ENCODE measurements at places on chromosomes 5 and 9.

- DNase-seq: no peak
Observed at GRCh38 chr5:17240487-17240886, 23.1 kb downstream of the BASP1 start.

DNA sequence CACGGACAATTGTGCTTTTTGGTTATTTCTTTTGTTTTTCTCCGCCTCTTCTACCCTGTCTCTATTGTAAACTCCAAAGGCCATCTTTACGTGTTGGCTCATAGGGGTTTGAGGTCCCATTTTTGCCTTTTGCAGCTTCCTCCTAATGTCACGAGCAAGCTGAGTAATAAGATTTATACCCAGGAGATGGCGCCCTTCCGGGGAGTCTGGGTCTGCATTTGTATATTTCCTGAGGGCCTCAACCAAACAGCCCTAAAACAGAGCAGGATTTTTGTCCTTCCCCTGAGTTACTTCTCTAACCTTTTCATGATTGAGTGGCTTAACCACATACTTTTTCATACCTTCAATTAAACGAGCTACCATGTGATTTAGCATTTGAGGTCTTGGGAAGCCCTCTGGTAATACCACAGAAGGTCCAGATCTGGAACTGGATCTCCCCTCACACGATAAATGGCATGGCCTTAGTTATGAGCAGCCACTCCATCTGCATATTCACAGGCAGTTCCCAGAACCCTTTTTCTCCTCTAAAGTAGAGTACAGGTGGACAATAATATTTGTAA lies 11.2 kb upstream of the CFAP95 start:
- no peak for DNase-seq

- no peak for DNase-seq
Observed at GRCh38 chr9:78692871-78693270, 395.9 kb downstream of the PSAT1 start.

DNA sequence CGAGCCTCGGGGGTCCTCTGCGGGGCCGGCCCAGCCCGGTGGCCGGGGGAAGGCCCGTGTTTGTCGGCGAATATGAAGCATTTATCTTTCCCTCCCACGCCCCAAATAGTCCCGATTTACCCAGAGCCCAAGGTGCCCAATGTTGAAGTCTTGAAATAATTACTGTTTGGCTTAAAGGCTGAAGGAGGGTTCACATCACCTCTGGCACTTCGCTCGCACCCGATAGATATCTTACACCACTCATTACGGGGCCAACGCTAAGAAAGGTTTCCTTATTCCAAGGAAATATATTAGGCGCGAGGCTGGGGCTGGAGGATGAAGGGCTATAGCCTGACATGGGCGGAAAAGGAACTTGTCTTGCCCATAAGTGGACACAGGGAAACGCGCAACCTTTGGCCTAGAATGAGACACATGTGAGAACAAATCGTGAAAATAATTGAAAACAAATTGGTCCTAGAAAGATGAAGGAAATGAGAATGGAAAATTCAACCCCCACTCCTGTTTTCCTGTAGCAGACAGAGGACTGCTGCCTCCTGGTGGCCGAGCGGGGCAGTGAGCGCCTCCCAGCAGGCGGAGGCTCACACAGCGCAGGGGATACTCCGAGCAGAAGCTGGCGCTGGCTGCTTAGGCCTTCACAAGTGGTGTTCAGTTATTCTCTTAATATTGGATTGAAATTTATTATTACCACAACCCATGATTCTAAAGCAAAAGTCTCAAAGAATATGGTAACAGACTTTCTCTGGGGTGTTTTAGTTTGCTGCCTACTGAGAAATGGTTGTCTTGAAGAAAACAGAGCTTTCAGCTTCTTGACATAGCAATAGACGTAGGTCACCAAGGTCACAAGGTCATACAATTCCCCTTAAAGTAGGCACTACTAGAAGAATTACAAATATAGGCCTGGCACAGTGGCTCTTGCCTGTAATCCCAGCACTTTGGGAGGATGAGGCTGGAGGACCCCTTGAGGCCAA lies 7.9 kb downstream of the CCL21 start:
- peak; percentile 61 for DNase-seq

DNA sequence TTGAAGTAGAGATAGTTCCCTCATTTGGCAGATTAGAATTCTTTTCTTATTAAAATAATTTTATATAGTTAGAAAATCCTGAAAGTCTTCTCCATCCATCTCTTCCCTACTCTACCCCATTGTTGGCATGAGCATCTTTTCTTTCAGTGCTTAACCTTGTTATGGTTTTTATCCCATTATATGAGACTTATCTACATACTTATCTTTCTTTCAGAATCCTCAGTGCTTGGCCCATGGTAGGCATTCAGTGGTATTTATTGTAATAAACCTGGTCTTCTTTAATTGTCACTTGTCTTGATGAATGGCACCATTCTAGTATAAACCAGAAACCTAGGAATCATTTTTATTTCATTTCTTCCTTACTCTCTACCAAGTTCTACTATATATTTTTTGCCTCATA lies 169.8 kb upstream of the TLX3 start:
- DNase-seq: no peak

GRCh38 chr5:1639757-1640156 lies 116.0 kb upstream of the LPCAT1 start:
- DNase-seq: no peak

GRCh38 chr5:1391691-1392090 lies 46.8 kb upstream of the CLPTM1L start:
- no peak for DNase-seq

GRCh38 chr5:57902095-57902494 lies 419.5 kb upstream of the ACTBL2 start:
- no peak for DNase-seq

GRCh38 chr9:97505845-97506244 lies 4.4 kb downstream of the TMOD1 start:
- DNase-seq: no peak

GRCh38 chr5:691817-692528 lies 1.2 kb downstream of the TPPP start:
- DNase-seq: no peak

- DNase-seq: no peak
Observed at GRCh38 chr9:80885894-80886293, 803.5 kb downstream of the TLE1 start.

DNA sequence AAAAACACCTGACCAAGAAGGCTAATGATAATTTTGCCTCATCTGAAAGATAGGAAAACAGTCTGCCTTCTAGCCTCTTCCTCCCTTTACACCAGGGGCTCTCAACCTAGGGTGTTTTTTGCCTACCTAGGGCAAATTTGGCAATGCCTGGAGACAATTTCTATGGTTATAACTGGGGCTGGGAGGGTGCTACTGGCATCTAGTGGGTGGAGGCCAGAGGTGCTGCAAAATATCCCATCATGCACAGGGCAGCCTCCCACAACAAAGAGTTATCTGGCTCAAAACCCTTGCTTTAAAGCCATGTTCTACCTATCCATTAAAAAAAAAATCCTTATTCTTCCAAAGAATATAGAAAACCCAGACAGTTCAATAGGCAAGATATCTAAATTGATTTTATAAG lies 45.0 kb upstream of the NR3C1 start:
- no peak for DNase-seq

- DNase-seq: peak; percentile 39
Observed at GRCh38 chr5:168765551-168766425, 186.6 kb upstream of the PANK3 start.

DNA sequence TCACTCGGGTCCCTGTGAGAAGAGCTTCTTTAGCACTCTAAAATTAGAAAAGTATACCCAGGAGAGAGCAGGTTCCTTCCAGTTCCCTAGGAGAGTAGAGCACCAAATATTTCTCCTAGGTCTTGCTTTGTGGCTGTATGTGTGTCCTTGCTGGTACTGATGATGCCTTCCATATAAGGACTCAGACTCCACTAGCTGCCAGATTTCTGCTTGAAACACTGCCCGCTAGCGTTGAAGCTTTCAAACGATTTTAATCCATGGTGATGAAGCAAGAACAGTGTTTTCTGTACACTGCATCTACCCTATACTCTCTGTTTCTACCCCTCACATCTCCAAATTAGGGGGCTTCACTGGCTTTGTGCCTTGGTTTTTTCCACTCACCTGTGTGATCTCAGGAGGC lies 2.4 kb upstream of the SMC2 start:
- no peak for DNase-seq

DNA sequence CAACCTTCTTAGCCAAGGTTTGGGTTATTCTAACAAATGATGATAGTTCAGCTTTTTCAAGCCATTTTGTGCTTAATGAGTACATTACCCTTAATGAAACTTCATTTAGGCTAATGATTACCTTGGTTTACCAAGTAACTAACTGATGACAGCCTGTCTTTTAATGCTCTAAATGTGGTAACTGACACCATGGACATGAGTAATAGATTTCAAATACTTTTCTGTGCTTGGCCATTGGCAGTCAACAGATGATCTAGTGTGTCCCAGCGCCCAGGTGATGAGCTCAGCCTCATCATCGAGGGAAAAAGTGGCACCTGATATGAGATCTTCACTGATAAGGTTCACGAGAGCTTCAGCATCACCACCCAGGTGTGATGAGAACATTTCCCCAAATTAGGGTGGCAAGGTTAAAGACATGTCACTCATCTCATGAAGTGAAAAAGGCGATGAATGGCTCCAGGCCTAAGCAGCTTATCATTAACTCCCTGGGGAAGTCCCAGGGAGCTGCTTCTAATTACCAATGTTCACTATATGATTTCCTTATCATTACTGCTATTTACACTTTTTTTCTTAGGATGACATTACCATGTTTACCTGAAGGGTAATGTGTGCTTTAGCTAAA lies 296.0 kb downstream of the SPOCK1 start:
- no peak for DNase-seq

DNA sequence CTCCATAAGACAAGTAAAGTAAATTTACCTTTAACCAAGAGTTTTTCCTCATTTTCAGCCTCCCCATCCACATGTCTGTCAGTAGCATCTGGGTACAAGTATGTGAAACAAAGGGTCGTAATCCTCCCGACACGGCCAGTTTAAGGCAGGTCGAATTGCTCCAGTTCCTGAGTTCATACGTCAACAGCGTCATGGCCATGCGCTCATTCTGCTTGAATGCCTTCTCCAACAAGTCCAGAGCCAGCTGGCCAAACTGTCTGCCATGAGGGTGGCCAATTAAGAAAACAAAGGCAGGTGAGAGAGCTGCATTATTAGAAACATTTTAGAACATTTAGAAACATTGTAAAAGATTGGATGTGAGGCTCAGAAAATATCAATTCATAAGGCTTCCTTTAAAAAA lies 87.5 kb downstream of the TRPM6 start:
- no peak for DNase-seq

GRCh38 chr9:124293718-124294506 lies 36.2 kb downstream of the NEK6 start:
- DNase-seq: no peak

DNA sequence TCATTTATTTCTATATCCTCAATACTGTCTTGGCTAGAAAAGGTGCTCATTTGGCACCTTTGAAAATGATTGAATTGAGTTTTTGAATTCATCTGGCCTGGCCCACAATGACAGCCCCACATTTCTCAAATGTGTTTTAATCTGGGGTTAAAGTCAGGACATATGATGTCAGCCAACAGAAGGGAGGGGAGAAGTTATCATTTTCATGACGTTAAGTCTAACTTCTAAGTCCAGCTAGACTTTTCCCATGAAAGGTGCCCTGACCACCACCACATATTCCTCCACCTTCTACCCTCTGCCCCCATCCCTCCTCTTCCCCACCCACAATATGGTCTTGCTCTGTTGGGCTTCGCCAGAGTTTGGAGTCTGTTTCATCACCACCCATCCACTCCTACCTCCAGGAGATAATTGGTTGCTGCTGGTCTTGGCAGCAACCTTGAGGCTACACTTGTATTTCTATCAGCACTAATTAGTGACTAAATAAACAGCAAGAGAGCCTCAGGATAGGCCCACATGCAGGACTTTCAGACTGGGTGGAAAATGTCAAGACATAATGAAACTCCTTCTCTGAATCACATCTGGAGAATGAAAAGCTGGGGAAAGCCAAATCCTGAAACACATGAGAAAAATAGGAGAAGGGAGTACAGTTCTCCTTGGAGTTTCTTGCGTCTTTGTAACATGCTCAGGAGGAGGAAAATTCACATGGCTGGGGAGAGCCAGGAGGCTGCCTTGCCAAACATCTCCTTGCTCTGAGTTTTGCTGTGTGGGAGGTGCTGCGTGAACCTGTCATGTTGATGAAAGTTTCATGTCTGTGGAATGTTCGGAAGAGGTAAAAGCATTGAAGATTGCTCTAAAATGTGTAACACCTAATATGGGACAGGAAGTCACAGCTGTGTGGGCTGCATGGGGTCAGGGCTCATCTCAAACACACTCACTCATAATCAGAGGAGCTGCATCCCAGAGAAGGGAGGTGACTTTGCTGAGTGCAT lies 544.7 kb upstream of the KLF4 start:
- peak; percentile 51 for DNase-seq

DNA sequence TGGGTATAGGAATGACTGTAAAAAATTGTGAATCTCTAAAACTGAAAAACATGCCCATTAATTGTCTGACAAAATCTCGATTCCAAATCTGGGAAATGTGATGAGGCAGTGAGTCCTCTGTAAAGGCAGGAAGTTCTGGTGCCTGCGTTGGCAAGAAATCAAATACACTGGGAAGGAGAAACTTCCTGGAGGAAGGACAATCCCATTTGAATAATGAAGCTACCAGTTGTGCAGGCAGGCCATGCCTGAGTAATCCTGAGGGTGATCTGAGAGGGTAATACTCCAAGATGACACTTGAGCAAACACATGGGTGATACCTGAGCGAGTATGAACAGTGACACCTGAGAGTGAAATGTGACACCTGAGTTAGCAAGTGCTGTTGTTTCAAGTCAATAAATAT lies 49.7 kb downstream of the KIF24 start:
- no peak for DNase-seq

DNA sequence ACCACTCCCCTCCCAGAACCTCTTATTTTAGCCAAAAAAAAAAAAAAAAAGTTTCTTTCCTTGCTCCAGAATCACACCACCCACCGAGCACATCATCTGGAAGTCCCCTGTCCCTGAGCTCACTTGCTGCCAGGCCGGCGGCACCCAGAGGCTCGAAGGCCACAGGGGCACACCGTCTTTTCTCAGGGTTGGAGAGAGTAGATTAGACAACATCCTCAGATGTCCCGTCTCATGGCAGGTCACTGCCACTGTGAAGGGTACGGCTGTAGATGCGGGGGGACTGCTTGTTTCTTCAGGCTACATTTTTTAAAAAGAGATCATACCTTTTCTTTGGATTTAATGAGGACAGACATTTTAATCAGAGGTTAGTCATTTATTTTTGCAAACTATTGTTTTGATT lies 109.0 kb downstream of the MVB12B start:
- no peak for DNase-seq

DNA sequence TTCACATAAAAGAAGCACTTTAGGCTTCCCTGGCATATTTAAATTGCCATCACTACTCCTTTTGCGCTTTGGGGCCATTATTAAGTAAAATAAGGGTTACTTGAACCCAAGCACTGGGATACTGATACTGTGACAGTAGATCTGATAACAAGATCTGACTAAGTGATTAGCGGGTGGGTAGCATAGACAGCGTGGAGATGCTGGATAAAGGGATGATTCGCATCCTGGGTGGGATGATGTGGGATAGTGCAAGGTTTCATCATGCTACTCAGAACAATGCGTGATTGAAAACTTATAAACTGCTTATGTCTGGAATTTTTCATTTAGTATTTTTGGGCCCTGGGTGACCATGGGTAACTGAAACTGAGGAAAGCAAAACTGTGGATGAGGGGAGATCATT lies 75.1 kb downstream of the PTTG1 start:
- no peak for DNase-seq

Data from GM04503 (cell line).